Anterior cingulate cortex (tissue), 58 donors: ENCODE measurements at places on chromosomes 3 and 15.

GRCh38 chr3:188701485-188701969 is 470.2 kb upstream of the TPRG1 start:
- DNase-seq, result peak; percentile 1

DNA sequence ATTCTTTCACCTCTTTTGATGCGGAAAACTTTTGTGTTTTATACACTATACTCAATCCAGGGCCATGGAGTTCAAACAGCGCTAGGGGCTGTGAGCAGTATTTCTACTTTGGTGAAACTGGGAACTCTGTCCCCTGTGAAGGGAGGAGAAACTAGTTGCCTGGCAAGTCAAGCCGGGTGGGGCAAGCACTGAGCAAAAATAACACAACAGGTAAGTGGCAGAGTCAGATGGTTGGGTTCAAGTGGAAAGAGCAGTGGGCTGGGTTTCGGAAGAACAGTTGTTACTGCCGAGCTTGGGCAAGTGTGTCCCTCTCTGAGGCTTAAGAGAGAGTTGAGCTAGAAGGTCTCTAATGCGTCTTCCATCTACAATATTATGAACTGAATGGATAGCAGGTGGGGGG is 59.7 kb upstream of the ROPN1 start:
- no peak for DNase-seq

DNA sequence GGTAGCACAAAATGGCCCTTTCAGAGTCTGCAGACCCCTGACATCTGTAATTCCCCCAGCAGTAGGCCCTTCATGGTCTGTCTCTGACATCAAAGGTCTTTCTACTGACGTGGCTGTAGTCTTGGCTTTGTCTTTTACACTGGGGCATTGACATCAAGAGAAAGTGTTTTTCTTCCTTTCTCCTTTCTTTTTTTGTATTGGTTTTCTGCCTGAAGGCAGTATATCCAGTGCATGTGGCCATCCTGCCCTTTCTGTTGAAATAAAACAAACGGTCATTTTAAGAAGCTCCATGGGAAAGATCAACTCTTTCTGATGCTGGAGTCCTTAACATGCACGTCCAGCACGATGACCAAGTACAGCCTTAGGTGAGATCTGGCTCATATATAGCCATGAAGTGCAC is 106.8 kb upstream of the SAMMSON start:
- no peak for DNase-seq

DNA sequence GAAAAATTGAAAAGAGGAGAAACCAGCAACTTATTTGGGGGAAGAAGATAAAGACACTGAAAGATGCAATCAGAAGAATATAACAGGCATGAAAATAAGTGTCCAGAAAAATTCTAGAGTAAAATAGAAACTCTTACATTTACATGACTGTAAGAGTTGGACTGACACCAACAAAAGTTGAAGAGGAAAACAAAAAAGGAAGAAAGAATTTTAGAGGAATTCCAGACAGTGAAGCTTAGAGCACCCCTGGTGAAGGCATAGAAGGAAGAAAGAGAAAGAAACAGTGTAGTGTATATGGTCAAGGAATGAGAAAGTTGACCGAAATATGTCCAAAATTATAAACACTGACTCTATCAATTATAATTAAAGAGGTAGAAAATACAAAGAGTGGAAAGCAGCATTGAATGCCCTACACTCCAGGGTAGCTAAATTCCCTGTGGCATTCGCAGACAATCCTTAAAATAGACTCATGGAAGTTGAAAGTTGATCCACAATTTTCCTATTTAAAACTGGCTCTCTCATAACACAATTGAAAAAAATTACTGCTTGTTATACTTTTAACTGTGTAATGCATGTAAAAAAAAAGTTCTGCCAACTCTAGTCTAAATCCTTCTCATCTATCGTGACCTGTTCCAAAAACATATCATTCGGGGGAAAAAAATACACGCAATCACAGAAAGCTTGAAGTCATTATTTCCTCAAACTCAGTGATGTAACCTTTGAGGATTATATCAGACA is 102.6 kb upstream of the ABI3BP start:
- DNase-seq, result no peak

DNA sequence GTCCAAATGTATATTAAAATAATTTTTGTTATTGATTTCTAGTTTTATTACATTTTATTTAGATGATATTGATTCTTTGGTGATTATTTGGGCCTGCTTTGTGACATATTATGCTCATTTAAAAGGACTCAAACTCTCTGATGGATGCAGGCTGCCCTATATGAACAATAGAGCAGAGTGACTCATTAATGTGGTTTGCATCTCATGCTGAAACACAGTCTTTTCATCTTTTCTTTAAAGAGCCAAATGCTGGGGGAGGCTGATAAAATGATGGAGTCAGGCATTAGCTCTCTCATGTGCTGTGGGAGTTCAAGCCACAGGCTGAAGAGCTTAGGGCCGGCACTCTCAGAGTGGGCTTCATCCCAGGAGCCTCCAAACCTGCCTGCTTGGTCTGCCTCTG is 7.2 kb downstream of the PLA1A start:
- no peak for DNase-seq

- DNase-seq, result no peak
Measured at GRCh38 chr15:36988947-36989346, 111.4 kb downstream of the MEIS2 start.
